Trophoblast cell (in vitro differentiated cells and primary cell): ENCODE measurements at places on chromosomes 3 and 15.
A peak's percentile ranks its signal among the peaks of the same experiment; 100 is the strongest.

DNA sequence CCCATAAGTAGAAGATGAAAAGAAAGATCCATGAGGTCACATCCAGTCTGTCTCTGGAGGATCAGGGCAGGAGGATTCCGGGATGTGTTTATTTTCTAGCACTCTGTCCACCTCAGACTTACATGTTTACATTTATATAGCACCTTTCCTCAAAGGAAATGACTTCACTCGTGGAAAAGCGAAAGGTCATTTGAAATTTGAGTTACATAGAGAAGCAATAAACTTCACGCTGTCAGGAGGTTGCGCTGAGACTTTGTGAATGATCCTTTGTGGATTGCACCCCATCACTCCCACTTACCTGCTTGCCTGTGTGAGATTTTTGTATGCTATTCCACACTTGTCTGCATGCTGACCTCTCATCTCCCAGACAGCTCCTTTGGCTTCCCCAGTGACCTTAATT lies 540.5 kb downstream of the AGBL1 start:
- DNase-seq, result no peak

- no peak for DNase-seq
Observed at GRCh38 chr3:164351131-164351530, 727.2 kb downstream of the SI start.

GRCh38 chr3:39234651-39235050 lies 42.3 kb upstream of the XIRP1 start:
- DNase-seq, result no peak

GRCh38 chr3:107392549-107393165 lies 15.4 kb downstream of the CCDC54 start:
- DNase-seq, result peak; percentile 85

- DNase-seq, result no peak
Observed at GRCh38 chr3:152443212-152444023, 174.7 kb downstream of the MBNL1 start.

DNA sequence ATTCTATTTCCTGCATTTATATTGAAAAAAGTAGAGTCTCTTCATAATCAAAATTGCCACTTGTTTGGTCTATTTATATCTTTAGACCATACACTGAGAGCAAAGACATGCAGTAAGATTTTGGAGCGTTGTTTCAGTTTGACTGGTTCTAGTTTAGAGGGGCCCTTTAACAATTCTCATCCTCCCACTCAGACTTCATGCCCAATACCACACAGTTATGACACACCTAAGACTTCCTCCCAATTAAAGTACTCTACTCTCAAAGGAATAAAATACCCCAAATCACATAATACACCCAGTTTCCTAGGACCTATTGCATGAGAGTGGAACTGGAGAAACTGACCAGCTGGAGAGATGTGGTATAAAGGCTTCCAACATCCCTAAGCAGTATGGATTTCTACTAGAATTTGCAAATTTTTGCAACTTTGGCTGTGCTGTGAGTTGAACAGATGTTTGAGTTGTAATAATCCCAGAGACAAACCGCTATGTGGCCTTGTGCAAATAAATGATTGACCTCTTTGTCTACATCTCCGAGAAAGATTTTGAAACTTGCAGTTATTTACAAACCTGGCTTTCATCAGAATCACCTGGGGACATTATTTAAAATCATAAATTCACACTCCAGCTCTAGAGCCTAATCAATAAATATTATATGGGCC lies 170.0 kb upstream of the ROBO2 start:
- no peak for DNase-seq

GRCh38 chr3:53376679-53377078 lies 29.3 kb upstream of the DCP1A start:
- DNase-seq, result no peak

DNA sequence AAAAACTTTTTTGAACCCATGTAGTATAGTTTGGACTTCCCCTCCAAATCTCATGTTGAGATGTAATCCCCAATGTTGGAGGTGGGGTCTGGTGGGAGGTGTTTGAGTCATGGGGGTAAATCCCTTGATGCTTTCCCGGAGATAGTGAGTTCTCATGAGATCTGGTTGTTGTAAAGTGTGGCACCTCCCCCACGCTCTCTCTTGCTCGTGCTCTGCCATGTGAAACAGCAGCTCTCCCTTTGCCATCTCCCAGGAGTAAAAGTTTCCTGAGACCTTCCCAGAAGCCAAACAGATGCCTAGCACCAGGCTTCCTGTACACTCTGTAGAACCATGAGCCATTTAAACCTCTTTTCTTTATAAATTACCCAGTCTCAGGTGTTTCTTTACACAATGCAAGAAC lies 16.0 kb upstream of the RNU6-1 start:
- DNase-seq, result no peak

GRCh38 chr15:85112997-85113396 lies 131.3 kb downstream of the PDE8A start:
- DNase-seq, result no peak

- no peak for DNase-seq
Observed at GRCh38 chr3:73576999-73577461, 47.7 kb downstream of the PDZRN3 start.

DNA sequence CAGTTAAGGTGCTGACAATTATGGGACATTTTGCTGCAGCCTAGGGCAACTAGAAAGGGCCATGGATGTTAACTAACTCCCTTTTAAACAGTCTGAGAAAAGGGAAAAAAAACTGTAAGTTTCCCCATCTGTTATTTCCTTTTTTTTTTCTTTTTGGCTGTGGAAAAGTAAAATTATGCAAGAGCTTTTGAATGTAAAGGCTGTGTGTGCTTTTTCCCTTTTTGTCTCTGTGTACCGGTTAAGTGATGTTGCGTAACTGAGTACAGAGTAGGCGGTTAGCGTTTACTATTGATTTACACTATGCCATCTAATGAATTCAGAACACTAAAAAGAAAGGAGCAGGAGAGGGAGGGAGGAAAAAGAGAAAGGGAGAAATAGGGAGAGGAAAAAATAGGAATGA lies 403.6 kb downstream of the TIGIT start:
- DNase-seq, result peak; percentile 4

DNA sequence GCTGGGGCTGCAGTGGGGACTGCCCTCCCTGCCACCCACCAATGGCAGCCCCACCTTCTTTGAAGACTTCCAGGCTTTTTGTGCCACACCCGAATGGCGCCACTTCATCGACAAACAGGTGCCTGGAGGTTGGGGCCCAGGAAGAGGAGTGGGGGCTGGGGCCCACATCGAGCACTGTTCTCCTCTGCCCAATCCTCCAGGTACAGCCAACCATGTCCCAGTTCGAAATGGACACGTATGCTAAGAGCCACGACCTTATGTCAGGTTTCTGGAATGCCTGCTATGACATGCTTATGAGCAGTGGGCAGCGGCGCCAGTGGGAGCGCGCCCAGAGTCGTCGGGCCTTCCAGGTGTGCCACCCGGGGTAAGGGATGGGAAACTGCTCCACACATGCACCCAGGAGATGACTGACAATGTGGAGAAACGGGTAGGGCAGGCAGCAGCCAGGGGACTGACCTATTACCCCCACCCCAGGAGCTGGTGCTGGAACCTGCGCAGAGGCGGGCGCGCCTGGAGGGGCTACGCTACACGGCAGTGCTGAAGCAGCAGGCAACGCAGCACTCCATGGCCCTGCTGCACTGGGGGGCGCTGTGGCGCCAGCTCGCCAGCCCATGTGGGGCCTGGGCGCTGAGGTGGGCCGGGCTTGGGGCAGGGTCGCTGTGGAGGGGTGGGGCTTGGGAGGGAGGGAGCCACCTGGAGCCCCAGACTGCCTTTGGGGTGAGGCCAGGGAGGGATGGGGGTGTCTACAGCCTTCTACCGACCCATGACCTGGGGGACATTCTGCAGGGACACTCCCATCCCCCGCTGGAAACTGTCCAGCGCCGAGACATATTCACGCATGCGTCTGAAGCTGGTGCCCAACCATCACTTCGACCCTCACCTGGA lies 22.9 kb downstream of the NBEAL2 start:
- no peak for DNase-seq

DNA sequence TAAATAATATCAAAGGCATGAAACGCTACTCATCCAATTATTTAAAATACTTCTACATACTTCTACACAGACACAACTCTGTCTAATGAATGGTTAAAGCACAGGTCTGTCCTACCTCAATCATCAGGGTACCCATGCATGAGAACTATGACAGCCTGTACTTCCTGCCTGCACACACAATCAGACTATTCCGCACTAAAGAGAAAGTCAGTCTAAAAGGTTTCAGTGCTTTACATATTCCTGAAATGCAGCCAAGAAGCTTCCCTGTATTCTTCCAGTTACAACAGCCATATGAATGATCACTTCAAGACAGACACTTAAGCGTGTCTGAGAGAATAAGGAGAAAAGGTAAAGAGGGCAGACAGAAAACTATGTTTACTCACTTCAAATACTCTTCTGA lies 58.8 kb downstream of the TUBGCP4 start:
- no peak for DNase-seq

- no peak for DNase-seq
Observed at GRCh38 chr3:17932136-17932771, 189.8 kb upstream of the TBC1D5 start.

GRCh38 chr3:125374501-125374995 lies 577 bp downstream of the ZNF148 start:
- DNase-seq, result peak; percentile 24

- peak; percentile 87 for DNase-seq
Observed at GRCh38 chr15:36080759-36081158, 498.7 kb upstream of the CDIN1 start.

DNA sequence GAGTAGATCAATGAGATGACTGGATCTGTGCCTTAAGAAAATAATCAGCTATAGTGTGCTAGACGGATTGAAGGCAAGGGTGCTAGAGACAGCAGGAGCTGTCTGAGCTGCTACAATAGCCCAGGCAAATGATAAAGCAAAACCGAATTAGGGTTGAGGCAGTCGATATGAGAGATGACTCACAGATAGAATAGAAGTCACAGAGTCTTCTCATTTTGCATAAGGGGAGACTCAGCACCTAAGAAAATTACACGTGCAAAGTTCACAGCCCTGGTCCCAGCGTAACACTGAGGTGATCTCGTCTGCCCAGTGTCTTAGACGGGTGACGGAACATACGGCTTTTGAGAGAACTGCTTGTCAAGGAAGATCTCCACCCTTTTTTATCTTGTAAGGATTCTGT lies 11.6 kb downstream of the LPP start:
- DNase-seq, result no peak

- DNase-seq, result peak; percentile 87
Observed at GRCh38 chr3:107421170-107421792, 44.0 kb downstream of the CCDC54 start.
